Activated CD4-positive, alpha-beta T cell treated with anti-CD3 and anti-CD28 coated beads for 24 hours (primary cell): ENCODE measurements at places on chromosomes 1 and 21.

GRCh38 chr1:40094466-40095110, 2.5 kb downstream of the PPT1 start:
- DNase-seq, result no peak

DNA sequence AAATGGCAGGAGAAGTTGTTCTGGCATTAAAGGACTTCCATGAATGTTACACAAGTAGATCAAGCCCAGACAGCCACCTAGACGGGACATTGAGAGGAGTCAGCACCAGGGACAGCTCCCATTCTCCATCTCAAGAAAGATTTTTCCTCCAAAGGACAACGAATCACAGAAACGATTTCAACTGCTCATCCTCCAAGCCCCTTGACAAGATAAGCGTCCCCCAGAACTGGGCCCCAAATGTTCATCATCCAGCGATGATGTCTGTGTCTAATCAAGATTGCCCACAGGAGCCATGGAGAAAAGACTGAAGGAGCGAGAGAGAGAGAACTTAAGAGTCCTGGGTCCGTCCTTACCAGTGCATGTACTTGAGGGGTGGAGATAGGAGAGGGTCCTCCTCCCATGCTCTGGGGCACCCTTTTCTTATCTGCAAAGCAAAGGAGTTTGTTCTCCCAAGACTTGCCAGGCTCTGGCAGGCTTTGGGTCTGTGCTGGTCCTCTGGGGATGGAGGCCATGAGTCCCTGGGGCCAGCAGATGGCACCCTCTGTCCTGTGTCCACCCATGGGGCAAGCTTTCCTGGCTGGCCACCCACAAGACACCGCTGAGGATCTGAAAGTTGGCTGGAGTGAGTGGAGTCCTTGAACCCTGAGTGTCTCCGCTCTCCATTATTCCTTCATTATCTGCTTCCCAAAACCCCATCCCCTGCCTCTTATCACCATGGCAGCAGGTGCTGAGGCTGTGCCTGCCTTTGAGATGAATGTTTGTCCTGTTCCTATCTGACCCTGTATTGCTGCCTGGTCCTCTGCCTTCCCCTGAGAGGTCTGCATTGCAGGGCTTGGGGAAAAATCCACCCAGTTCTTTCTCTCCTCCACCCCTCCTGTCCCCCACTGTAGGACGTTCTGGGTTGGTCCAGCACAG, 164.6 kb downstream of the ACTL8 start:
- no peak for DNase-seq

GRCh38 chr1:41515131-41515678, 30.7 kb upstream of the EDN2 start:
- DNase-seq, result no peak

GRCh38 chr1:39395357-39395831, 96.0 kb upstream of the BMP8A start:
- no peak for DNase-seq

- DNase-seq, result no peak
Observed at GRCh38 chr1:63545780-63546179, 22.5 kb downstream of the EFCAB7 start.
